ENCODE measurements at places on chromosomes 7 and 10. TPM values are rescaled to one million over a fixed set of nuclear protein-coding genes. Genes with fewer than 3 reads are reported as not detected.

GRCh38 chr7:132298790-132299189 lies 277.5 kb downstream of the PLXNA4 start:
- no peaks in the 10 kb centered on the region for H3K4me1 ChIP-seq
- no peaks in the 10 kb centered on the region for H3K27me3 ChIP-seq
- no peak overlapping the region for H3K4me3 ChIP-seq
- H3K27ac ChIP-seq, result no peak overlapping the region

GRCh38 chr10:11113156-11113555 lies 95.5 kb downstream of the CELF2 start:
- DNase-seq, result no peak
- H3K36me3 ChIP-seq, result no peaks in the 10 kb centered on the region
- H3K4me1 ChIP-seq, result peaks cover 3% of the 10 kb centered on the region

DNA sequence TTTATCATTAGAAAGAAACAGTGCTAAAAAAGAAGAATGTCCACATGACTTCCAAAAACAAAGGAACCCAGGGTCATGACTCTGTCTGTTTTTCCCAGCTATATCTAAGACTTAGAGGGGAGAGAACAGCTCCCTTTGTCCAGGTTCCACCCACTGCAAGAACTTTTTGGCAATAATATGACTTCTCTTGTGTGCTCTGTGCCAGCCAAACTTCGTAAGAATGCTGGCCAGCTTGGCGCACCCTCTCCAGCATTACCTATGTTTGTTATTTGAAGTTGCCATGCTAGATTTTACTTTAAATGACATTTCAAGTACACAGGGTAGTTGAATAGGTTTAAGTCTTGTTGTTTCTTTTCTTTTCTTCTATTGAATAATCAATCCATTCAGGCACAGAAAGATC lies 371.4 kb downstream of the KCNMA1 start:
- peaks cover 27% of the 10 kb centered on the region for H3K4me1 ChIP-seq
- no peak for DNase-seq
- H3K4me3 ChIP-seq, result no peak overlapping the region

The MOGAT3 gene
- not detected for total RNA-seq

- H3K4me3 ChIP-seq, result no peak overlapping the region
- no peak overlapping the region for H3K27ac ChIP-seq
- H3K4me1 ChIP-seq, result no peaks in the 10 kb centered on the region
- no peaks in the 10 kb centered on the region for H3K36me3 ChIP-seq
Measured at GRCh38 chr10:1643908-1644179, 93.5 kb downstream of the ADARB2 start.

The KCND2 gene
- total RNA-seq, result not detected

GRCh38 chr7:30166155-30166840 lies 31.5 kb downstream of the MTURN start:
- no peak overlapping the region for H3K27ac ChIP-seq
- no peak for DNase-seq
- no peaks in the 10 kb centered on the region for H3K36me3 ChIP-seq

The WNT8B gene
- not detected for total RNA-seq

Measured in natural killer cell (primary cell).